ENCODE measurements at places on chromosomes 16 and 17.

DNA sequence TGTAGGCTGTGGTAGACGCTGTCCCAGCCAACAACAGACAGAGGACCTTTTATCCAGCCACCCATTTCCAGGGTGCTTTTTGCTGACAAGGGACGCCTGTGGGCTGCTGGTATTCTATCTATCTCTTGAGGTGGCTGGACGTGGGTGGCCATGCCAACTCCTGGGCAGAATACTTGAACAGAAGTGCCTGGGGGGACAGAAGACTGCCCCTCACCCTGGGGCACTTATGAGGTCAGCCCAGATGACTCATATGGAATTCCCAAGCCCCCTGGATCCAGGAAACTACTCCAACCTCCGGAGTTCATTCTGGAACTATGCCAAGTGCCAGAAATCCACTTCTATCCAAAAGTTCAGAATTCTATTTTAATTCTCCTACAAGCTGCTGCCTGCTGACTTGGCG, 61.3 kb downstream of the CDRT4 start:
- no peak for DNase-seq

DNA sequence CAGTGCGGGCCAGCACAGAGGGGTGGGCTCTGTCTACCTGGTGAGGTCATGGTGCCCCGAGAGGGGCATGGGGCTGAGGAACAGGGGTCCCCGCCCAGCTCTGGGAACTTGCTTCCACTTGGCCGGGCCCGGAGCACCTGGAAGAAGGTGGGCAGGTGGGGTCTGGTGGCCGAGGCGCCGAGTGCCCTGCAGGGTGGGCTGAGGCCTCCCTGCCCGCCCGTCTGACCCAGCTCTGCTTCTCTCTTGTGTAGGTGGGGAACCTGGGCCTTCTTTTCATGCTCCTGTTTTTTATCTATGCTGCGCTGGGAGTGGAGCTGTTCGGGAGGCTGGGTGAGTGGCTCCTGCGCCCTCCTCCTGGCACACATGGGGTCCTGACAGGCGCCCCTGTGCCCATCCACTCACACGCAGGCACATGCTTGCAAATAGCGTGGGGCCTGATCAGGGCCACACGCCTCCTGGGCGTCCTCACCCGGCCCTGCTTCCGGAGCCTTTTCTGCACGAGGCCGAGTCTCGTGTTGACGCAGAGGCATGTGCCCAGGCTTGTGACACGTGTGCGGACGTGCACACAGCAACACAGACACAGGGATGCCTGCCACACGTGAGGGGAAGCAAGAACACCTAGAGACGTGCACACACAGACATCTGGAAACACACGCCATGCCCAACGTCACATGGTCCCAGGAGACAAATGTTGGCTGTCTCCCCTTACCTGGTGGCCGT, 8.2 kb downstream of the TPSG1 start:
- no peak for DNase-seq

- DNase-seq = no peak
Observed at GRCh38 chr17:4247361-4247970, 16.3 kb downstream of the ANKFY1 start.

GRCh38 chr16:11101695-11102522, 154.1 kb downstream of the SOCS1 start:
- DNase-seq = no peak

DNA sequence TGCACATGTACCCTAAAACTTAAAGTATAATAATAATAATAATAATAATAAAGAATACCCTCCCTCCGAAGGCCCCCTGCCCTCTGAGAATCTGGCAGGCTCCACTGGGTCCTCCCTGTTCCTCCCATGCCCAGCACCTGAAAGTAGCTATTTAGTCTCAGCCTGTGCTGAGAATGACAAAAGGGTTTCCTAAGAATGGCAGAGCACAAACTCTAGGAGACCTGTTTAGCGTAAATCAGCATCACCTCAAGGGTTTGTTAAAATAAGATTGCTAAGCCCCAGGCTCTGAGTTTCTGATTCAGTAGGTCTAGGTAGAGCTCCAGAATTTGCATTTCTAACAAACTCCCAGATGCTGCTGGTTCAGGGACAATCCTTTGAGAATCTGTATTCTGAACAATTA, 606.8 kb upstream of the CDH11 start:
- no peak for DNase-seq

DNA sequence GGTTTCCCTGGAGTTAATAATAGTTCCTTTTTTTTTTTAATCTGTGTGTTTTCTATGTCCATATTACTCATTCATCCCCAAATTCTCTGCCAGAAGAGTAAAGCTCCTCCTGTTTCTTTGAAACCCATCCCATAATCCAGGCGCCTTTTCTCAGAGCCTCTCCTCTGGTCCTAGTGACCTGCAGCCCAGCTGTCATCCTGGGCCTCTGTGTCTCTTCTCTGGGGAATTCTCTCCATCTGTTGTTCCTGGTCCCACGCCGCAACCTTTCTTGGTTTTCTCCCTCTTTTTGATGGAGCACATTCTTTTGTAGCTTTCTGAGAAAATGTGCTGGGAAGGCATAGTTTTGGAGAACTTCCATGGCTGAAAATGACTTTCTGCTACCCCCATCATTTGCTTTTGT, 10.2 kb downstream of the KATNB1 start:
- DNase-seq = no peak

GRCh38 chr17:29705386-29705785, 82.7 kb upstream of the CORO6 start:
- DNase-seq = no peak

DNA sequence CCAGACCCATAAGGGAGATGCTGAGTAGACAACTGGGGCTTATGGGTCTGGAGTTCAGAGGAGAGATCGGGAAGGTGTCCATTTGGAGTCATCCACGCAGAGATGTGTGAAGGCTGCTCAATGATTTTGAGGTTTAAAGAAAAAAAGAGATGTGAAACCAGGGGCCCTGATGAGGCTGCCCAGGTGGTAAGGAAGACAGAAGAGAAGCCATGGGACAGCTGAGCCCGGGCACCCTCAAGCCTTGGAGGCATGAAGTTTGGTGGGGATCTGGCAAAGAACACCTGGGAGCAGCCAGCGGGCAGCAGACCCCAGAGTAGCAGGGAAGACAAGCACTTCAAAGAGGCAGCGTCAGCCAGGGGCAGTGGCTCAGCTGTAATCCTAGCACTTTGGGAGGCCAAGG, 20.8 kb upstream of the MYO15B start:
- no peak for DNase-seq

- no peak for DNase-seq
Observed at GRCh38 chr16:48369765-48370164, 15.4 kb downstream of the SIAH1 start.

- DNase-seq = no peak
Observed at GRCh38 chr17:77068915-77069314, 71.9 kb upstream of the SEC14L1 start.

GRCh38 chr16:88585269-88585668, 15.1 kb downstream of the ZC3H18 start:
- DNase-seq = no peak

DNA sequence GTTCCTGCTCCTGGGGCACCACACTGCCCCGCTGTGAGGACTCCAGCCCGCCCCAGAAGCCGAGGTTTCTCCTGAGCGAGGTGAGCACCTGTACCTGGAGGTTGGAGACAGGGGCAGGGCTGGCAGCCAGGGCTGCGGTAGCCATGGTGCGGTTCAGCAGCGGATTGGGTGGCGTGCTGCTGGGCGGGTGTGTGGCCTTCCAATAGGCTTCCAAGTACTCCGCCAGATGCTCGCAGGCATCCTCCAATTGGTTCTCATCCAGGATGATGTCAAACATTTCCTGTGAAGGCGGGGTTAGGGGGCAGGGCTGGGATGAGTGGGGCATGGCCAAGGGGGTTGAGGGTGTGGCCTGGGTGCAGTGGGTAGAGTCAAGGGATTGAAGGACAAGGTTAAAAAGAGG, 11.3 kb upstream of the ARL5C start:
- DNase-seq = peak; percentile 29

GRCh38 chr16:61887903-61888302, 148.3 kb downstream of the CDH8 start:
- DNase-seq = no peak

DNA sequence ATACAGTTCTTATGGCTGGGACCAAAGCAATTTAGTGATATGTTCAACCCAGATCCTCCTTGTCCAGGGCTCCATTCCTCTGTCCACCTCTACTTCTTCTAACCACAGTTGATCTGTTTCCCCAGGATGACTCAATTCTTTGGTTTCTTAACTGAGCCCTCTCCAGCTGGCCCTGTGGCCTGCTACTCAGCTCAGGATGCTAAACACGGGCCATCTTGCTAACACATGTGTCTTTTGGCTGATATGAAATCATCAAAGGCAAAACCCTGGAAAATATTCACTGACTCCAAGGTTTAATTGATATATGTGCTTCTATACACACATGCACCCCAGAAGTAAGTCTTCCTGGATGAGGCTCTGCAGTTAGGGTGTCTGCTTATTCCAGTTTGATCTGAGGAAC, 43.8 kb downstream of the SHISA6 start:
- DNase-seq = no peak

DNA sequence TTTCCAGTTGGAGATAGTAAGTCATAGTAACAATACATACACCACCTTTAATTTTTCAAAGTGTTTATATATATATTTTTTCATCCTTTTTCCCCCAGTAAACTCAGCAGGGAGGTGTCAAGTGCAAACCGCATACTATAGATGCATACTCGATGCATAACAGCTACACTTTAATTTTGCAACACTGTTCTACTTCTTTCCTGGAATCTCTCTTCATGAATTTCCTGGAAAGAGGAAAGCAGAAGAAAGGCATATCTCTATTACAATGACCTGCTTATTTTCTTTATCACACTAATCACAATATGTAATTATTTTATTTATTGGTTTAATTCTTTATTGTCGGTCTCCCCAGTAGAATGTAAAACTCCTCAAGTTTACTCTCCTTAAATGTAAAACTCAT, 140.0 kb downstream of the SNX11 start:
- no peak for DNase-seq

- DNase-seq = no peak
Observed at GRCh38 chr16:66580605-66581209, 1.4 kb downstream of the CMTM2 start.

GRCh38 chr17:74390680-74391653, 23.7 kb downstream of the GPR142 start:
- no peak for DNase-seq

DNA sequence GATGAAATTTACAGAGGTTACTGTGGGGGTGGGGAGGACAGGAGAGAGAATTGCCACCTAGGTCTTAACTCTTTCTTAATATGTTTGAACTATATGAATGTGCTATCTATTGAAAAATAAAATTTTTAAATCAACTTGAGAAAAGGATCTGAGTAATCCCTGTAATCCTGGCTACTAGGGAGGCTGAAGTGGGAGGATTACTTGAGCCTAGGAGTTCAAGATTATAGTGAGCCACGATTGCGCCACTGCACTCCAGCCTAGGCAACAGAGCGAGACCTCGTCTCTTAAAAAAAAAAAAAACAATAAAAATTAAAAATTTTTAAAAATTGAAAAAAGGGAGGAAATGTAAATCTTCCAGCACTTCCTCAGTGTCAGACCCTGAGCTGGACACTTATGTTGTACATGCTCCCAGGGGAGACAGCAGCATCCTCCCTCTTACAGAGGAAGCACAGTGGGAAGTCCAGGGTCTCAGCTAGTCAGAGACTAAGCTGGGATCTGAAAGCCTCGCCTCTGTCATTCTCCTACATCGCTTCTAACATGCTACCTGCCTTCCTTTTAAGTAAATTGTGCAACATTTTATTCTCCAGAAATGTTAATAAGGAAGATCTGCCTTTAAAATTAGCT, 21.9 kb downstream of the PMM2 start:
- DNase-seq = no peak

GRCh38 chr17:48427598-48427997, 2.4 kb downstream of the SKAP1 start:
- peak; percentile 85 for DNase-seq

- DNase-seq = no peak
Observed at GRCh38 chr16:77960766-77961165, 61.6 kb upstream of the CLEC3A start.

DNA sequence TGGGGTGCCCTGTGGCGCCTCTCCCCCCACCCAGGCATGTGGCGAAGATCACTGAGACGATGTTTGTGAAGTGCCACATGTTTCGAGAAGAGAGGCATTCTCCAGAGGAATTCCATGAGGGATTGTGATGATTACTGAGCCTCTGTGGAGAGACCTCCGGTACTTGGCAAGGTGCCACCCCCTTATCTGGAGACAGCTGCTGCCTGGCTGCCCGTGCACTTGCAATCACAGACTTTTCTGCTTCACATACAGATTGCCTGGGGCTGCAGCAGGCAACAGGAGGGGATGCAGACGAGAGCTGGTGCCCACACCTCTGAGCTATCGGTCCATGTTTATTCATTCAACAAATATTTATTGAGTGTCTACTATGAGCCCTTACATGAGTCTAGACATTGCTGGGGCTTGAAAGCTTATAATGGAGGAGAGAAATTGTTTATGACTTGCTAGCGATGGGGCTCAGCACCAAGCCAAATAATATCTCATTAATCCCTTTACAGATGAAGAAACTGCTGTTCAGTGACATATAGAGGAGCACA, 317.2 kb upstream of the ZFHX3 start:
- DNase-seq = no peak

DNA sequence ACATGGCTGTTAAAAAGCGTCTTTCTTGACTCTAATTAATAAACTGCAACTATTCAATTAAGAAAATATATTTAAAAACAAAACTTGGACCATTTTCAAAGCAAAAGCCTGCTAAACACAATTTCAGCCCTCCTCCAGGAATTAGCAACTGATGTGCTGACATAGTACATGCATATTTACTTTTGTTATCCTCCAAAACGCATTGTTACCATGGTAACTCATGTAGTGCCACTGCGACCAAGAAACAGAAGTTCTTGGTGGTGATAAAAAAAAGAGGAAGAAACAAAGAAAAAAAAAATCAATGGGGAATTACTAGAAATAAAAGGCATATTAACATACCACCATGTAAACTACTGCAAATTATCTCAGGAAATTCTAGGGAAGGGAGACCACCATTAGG, 793.4 kb upstream of the CDH8 start:
- DNase-seq = no peak

Measured in activated CD4-positive, alpha-beta T cell treated with anti-CD3 and anti-CD28 coated beads for 36 hours (primary cell).